Endothelial cell of umbilical vein (primary cell): ENCODE measurements at places on chromosomes 11 and 22.

DNA sequence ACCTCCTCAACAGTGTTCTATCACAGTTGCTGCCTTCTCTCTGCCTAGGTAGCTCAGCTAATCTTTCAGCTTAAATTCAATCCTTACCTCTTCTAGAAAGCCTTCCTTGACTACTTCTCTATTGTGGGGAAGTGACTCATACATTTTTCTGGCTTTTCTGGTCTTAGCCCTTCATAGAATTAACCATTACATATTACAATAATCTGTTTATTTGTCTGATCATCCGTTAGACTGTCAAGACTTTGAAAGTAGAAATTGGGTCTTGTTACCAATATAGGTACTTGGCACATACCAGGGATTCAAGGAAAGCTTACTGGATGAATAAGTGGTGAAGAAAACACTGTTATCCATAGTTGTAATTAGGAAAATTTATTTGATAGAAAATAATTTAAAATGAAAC is 89.6 kb downstream of the FANCF start:
- DNase-seq: no peak

GRCh38 chr11:76185511-76185910 is 20.8 kb downstream of the WNT11 start:
- no peak for DNase-seq

- no peak for DNase-seq
Measured at GRCh38 chr22:49411236-49411635, 416.4 kb downstream of the BRD1 start.

DNA sequence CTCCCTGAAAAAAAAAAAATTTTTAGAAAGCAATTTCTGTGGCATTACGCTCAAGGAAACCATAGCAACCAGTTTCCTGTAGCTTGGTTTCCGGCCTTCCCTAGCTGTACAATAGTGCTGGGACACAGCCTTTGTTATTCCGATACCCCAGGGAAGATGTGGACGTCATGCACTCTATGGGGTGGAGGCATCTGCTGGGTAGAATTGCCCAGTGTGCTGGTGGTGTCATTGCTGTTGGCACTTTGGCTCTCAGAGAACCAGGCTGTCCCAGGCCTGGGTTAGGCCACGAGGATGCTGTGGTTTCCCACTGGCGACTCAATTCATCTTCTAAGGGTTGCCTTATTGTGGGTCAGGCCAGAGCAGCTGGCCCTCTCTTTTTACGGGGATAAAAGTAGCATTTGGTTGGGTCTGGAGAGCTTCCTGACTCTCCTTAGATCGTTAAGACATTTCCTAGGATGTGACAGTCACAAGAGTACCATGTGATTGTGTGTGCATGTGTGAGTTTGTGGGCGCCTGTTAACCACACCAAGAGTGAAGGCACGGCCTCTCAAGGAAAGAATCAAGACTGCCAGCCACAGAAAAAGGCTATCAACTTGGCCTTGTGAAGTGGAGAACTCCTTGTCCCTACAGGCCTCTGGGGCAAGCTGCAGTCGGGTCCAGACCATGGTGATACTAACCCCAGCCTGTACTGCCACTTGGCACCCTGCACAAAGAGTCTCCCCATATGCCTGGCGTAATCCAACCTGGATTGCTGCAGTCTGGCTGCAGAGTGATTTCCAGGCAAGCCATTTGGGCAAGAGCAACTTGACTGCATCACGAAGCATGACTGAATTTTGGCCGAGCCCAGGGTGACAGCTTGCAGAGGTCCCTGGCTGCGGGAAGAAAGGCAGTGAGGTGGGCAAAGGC is 35.9 kb upstream of the NAV2 start:
- DNase-seq: peak; percentile 93

- no peak for DNase-seq
Measured at GRCh38 chr11:110478410-110478809, 48.7 kb downstream of the FDX1 start.

GRCh38 chr11:112226831-112227401 is 688 bp downstream of the PTS start:
- no peak for DNase-seq
